Fibroblast of the aortic adventitia (primary cell): ENCODE measurements at places on chromosomes 5 and 9. TPM values are rescaled to one million over a fixed set of nuclear protein-coding genes. Genes with fewer than 3 reads are reported as not detected.

GRCh38 chr5:96110300-96110699, 148.6 kb upstream of the ELL2 start:
- DNase-seq: no peak

DNA sequence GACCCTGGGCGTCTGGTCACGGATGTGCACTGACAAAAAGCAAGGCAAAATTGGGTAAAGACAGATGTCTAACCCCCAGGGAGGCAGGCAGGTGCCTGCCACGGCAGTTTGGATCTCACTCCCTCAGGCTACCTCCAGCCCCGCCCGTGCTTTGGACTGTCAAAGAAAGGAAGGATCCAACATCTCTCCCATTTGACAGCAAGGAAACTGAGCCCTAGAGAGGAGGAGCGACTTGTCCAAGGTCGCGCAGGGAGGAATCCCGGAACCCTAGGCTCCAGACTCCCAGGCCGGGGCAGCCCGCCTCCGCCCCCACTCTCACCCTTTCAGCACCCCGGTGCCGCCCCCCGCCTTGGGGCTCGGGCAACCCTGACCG, 376 bp downstream of the GOLGA1 start:
- no peak for DNase-seq

DNA sequence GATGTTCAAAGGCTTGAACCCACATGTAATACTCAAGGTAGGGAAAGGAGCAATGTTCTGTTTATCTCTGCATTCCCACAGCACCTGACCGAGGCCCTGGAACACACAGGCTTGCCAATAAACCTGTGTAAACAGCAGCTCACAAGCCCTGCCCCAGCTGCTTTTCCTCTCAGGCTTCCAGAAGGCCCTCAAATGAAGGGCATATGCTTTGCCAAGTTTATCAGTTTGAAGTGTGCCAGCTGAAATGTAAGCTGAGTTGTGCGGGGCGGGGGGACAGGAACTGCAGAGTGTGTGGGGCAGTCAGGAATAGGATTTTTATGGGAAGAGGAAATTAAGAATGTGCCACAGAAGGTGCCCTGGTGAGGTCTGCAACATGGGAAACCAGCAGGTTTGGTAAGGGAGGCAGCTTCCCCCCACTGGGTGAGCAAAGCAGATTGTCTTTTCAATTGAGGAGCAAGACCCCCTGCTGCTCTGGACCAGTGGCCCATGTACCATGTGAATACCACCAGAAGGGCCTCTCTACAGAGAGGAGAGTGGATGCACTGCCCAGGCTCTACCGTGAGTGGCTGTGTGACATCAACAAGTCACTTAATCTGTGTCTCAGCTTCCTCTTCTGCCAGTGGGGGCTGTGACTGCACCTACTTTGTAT, 194.8 kb downstream of the SPOCK1 start:
- no peak for DNase-seq

The MAT2B gene
- 31.6 and 74.7 TPM in 2 replicates for total RNA-seq

DNA sequence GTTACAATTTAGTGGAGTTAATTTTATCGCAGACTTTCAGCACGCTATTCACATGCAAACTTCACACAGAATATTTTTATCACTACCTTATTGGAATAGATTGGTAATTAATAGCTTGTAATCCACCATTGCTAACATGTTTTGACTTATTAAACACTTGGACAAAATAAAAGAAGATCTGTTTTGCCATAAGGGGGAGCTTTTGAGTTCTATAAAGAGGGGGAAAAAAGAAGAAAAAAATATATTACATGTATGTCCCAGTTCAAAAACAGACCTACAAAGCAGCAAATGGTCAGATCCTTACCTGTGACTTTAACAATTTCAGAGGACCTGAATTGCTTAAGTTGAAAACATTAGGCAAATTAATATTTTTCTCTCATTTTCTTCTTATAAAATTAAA, 1.2 kb upstream of the PAPPA start:
- no peak for DNase-seq
